ENCODE measurements at places on chromosomes 5 and 9. TPM values are rescaled to one million over a fixed set of nuclear protein-coding genes. Genes with fewer than 3 reads are reported as not detected.

The AUH gene
- 21.8 TPM for polyA plus RNA-seq

The ZNF300 gene
- 33.8 TPM for polyA plus RNA-seq

The MEGF10 gene
- 1.8 TPM for polyA plus RNA-seq

The KDM3B gene
- 76.6 TPM for polyA plus RNA-seq

The MYOT gene
- 1.8 TPM for polyA plus RNA-seq

The ARHGEF39 gene
- 6.6 TPM for polyA plus RNA-seq

The KIF4B gene
- 0.13 TPM for polyA plus RNA-seq

The CAMK4 gene
- polyA plus RNA-seq, result 16.6 TPM

The PCDHA10 gene
- polyA plus RNA-seq, result 0.36 TPM

The IL5 gene
- not detected for polyA plus RNA-seq

The SCGB3A2 gene
- 2,391 TPM for polyA plus RNA-seq

The SPATA31D4 gene
- not detected for polyA plus RNA-seq

The IL4 gene
- polyA plus RNA-seq, result 0.35 TPM

The ADRB2 gene
- polyA plus RNA-seq, result 1.3 TPM

The ERCC8 gene
- 27.4 TPM for polyA plus RNA-seq

The ADAMTS6 gene
- 10.9 TPM for polyA plus RNA-seq

The C5 gene
- polyA plus RNA-seq, result 80.6 TPM

The TAF11L7 gene
- polyA plus RNA-seq, result not detected

The FBP1 gene
- 21.6 TPM for polyA plus RNA-seq

The SAXO1 gene
- 0.18 TPM for polyA plus RNA-seq

The SPINK4 gene
- not detected for polyA plus RNA-seq

The PRUNE2 gene
- 3.3 TPM for polyA plus RNA-seq

The PCDHGB2 gene
- 4.3 TPM for polyA plus RNA-seq

The ENTPD8 gene
- polyA plus RNA-seq, result 0.36 TPM

The PLEKHG4B gene
- 15.4 TPM for polyA plus RNA-seq
